ENCODE measurements at places on chromosomes 5 and 9. TPM values are rescaled to one million over a fixed set of nuclear protein-coding genes. Genes with fewer than 3 reads are reported as not detected.

Gene CNOT8
- 30.3 TPM for total RNA-seq

- H3K27me3 ChIP-seq, result no peaks in the 10 kb centered on the region
- H3K27ac ChIP-seq, result no peak overlapping the region
- peaks cover 3% of the 10 kb centered on the region for H3K4me1 ChIP-seq
- no peak overlapping the region for H3K4me3 ChIP-seq
These were observed 74.9 kb downstream of the COL15A1 start for GRCh38 chr9:99018653-99019052.

Gene MCIDAS
- total RNA-seq, result not detected

DNA sequence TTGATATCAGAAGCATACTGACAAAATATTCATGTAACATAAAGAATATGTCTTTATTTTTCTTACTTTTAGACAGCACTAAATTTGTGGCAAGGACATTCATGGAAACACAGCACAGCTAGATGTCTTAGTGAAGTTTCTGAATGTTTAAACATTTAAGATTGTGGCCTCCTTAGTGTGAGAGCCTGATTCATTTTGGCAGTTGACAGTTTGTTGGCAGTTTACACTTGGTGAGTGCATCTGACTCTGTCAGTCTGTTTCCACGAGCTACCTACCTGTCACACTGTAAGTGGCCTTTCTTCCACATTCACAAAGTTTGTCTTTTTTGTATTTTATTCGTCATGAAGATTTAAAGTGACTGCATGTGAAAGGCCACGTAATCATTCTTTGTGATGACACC, 436.8 kb downstream of the TUSC1 start:
- no peak for DNase-seq
- no peak overlapping the region for H3K4me3 ChIP-seq
- H3K27ac ChIP-seq, result no peak overlapping the region
- H3K36me3 ChIP-seq, result no peaks in the 10 kb centered on the region
